ENCODE measurements at places on chromosomes 12 and 14.

GRCh38 chr12:91722072-91722471, 423.6 kb downstream of the BTG1 start:
- no peak for DNase-seq

- no peak for DNase-seq
Measured at GRCh38 chr14:78403278-78403815, 233.2 kb downstream of the NRXN3 start.

DNA sequence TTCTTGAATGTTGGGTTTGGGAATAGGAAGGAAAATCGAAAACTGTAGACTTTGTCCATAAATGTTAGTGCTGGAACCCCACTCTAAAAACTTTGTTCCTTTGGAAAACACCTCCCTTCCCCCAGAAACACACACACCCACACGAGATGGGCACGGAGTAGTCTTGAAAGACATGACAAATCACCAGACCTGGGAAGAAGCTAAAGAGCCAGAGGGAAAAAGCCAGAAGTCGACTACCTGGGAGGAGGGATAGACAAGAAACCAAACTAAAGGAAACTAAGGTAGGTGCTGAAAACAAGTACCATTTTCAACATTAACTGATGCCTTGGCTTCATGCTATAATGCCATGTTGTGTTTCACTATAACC, 925 bp upstream of the NANOG start:
- DNase-seq, result no peak

GRCh38 chr12:78321696-78322095, 491.0 kb downstream of the NAV3 start:
- DNase-seq, result no peak

DNA sequence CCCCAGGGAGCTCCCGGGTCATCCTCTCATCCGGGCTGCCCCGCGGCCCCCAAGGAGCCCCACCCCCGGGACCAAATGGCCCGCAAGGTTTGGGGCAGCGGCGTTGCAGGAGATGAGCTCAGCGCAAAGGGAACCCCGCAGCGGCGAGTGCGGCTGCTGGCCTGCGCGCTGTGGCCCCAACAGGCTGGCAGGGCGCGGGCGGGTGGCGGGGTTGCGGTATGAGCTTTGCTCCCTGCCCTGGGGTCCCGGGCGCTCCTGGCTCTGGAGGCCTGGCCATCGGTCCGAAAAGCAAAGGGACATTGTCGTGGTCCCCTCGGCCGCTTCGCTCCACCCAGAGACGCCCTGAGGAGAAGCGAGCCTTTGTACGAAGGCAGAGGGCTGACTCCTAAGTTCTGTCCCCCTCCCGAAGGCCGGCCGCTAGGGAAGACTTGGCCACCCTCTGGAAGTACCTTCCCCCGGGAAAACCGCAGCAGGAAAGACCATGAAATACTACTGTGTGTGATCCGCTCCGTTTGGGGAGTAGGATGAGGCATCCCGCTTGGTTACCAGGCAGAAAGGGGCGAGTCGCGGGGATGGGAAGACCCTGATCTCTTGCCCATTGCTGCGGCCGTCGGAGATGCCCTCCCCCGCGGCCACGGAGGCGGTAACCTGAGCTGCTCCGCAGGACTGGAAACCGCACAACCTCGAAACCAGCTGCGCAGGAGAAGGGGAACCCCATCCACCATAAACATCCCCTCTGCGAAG, 620 bp upstream of the NID2 start:
- no peak for DNase-seq

GRCh38 chr12:6424866-6425265, 19.9 kb upstream of the CD27 start:
- DNase-seq, result no peak

- DNase-seq, result peak; percentile 16
Measured at GRCh38 chr12:113980537-113981337, 14.6 kb upstream of the RBM19 start.

GRCh38 chr12:50647479-50647878, 116.4 kb upstream of the ATF1 start:
- no peak for DNase-seq

DNA sequence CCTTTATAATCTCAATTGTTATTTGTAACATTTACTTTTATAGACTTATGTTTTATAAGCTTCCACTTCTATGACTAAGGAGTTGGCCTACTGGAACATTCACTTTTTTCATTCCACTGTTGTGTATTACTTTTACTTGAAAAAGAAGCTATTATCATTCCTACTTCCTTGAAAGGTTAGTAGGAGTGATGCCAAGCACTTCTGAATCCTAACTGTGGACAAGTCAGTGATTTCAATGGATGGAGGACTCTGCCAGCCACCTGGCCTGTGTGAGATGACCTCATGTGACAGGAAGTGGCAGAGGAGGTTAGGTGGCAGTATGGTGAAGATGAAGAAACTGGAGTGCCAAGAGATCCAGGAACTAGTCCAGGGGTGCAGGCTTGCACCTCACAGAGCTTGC, 46.0 kb downstream of the TECPR2 start:
- no peak for DNase-seq

- no peak for DNase-seq
Measured at GRCh38 chr12:88310666-88311065, 168.6 kb downstream of the TMTC3 start.

DNA sequence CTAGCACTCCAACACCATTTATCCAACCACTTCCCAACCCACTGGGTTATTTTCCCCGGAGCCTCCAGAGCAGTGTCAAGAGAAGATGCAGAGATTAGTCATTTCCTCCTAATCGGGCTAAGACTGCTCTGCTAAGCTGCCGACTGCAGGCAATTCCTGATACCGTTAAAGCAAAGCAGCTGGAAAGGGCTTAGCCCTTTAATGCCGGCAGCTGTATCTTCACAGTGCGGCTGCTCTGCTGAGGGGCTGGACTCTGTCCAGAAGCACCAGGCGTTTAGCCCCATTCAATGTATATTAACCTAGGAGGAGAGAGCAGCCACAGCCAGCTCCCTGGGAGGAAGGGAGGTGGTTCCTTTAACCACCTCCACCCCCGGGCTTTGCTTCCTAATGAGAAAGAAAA, 11.1 kb downstream of the AQP6 start:
- DNase-seq, result peak; percentile 53

DNA sequence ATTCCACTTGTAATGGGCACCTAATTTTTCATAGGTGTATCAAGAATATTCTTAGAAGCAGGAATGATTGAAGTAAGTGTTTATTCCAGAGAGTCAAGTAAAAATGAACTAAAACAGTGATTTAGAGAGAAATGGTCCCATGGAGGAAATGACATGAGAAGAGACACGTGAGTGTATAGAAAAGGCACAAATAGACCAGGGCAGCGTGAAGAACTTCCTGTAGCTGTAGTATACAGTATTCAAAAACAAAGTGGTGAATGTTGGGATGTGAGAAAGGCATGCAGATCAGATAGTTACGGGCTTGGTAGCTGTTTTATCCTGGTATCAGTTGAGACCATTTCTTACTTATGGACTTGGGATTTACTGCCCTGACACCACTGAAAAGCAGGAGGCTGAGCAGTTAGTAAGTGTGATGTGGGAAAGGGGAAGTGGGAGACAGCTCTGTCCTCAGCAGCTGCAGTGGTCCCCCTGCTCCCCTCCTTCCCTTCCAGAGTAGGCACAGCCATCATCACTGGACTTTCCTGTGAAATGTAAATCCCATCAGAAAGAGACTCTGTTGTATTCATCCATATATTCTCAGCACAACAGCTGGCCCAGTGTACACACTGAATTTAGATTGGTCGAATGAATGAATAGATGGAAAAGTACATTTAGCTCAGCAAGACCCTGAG, 16.8 kb upstream of the TESPA1 start:
- DNase-seq, result no peak

- DNase-seq, result no peak
Measured at GRCh38 chr14:89212386-89213235, 204.4 kb downstream of the FOXN3 start.

- no peak for DNase-seq
Measured at GRCh38 chr12:29334937-29335336, 46.0 kb downstream of the ERGIC2 start.

- no peak for DNase-seq
Measured at GRCh38 chr14:21047378-21047781, 5.2 kb downstream of the RNASE7 start.

DNA sequence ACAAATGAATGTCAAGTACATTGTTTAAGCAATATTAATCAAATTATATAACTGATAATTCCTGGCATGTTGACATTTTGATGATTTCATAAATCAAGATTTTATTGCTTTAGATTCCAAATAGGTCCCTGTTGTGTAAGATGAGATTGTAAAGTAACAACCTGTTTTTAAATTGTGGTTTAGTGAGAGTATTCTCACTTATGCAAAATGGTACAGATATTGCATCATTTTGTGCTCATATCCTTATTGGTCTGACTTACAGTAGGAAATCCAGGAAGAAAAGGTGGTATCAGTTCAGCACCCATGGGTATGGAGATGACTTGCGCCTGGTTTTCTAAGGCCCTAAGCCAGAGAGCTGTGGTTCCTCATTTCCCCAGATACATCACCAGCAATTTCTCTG, 165.5 kb downstream of the KIF21A start:
- DNase-seq, result no peak

- no peak for DNase-seq
Measured at GRCh38 chr12:168763-169525, 45.0 kb downstream of the SLC6A12 start.

DNA sequence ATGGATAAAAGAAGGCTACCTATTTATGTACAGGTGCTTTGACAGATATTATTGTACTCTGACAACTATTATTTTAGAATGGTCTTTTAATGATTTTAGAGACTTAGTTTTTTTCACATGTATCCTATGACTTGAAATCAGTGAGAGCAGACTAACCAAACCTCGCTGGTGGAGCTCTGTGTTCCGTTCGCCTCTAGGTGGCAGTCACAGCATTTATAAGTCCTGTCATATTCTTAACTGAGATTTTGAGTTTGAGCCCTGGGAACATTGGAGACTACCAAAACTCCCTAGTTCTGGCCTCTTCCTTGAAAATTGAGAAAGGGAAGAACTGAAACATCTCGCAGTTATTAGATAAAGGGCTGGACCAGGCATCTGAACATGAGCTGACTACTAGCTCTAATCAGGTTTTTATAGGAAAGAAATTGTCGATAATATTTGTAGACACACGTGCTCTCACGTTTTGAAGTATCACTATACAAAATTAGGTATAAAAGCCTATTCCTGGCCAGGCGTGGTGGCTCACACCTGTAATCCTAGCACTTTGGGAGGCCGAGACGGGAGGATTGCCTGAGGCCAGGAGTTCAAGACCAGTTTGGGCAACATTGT, 48.3 kb downstream of the TTLL5 start:
- no peak for DNase-seq

DNA sequence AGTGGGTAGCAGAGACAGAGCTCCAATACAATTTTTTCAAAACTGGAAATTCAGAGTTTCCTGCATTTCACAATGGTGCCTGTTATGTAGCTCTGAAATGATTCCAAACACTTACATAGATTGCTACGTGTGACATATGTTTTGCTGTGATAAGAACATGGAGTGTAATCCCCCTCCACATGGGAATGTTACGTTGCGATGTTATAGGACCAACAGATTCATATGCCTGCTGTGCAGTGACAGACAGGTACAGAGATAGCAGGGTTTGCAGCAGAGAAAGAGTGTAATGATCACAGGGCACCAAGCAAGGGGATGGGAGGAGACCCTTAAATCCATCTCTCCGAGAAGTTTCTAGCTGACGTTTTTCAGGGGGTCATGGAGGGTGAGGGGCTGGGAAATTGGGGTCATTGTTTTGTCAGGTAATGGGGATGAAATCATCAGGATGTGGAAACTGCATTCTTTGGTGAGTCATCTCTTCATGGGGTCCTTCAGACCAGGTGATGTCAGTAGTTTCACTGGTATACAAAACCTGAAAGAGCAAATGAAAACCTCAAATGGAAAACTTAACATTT, 76.6 kb upstream of the OSBPL8 start:
- no peak for DNase-seq

- no peak for DNase-seq
Measured at GRCh38 chr12:115338566-115339294, 654.8 kb upstream of the TBX3 start.

DNA sequence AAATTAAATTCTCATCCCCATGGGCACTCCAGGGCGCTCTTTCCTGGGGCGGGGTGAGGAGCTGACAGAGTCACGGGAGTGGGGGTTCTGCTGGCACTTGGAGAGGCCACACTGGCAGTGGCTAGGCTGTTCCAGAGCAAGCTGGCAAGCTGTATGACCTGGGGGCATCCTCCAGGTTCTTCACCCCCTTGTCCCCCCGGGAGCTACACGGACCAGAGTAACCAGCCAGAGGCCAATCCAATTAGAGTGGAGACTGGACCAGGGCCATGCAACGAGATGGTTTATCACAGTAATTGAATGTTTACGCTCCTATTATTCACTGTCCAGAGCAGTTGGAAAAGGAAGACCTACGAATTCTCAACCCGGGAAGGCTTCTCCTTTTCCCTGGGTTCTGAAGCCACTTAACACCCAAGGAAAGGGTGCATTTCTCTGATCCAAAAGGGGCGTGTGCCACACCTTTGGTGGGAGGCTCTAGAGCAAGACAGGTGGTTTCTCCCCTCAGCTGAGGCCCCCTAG, 43.8 kb upstream of the PNMA1 start:
- DNase-seq, result no peak

DNA sequence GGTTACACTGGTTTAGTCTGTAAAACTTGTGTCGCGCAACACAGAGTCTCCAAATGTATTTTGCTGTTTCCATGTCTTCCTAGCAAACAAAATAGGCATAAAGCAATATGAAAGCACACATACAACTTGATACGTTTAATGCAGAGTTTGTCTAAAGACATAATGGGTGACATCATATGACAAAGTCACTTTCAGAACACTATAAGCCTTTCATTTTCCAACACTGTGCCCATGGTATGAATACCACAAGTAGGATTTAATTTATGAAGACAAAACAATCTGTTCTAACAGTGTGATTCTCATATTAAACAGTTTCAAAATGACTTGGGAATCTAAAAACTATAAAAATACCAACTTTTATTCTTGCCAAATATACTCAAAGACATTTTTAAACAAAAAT, 58.4 kb downstream of the PTPN21 start:
- no peak for DNase-seq

- DNase-seq, result no peak
Measured at GRCh38 chr12:125284945-125285685, 219.9 kb downstream of the AACS start.

DNA sequence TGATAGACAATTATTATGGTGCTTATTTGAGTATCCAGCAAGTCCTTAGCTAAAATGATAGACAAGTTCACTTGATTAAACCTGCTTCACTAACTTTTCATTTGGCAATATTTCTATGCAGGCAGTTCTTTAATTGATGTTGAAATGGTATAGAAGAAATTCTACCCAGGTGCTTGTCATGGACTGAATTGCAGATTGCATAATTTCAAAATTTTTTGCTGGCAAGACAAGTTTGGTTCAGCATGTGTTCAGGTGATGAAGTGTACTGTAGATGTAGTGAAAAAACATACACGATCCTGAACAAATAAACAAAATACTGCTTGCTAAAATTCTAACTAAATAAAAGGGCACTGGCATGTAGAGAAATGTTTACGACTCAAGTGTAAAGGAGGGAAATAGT, 189.0 kb downstream of the FOXA1 start:
- no peak for DNase-seq
